Naive B cell (primary cell): ENCODE measurements at places on chromosomes 7 and 10.

DNA sequence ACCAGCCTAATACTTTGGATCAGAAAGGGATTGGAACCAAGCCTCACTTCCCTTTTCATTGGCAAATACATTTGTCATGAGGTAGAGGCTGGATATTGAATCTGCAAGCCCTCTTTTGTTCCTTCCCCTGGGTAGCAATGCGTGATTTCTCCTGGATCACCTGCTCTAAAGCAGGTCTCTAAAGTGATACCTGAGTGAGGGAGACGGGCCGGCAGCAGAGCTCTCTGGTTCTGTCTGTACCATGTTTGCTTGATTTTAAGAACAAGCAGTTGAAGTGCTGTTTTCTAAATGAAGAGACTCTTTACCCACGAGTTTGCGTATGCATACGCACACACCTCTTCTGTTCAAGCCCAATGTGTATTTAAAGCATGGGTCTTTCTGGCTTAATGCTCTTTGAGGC lies 41.1 kb downstream of the GARS1 start:
- no peak for DNase-seq

- peak; percentile 78 for DNase-seq
Measured at GRCh38 chr10:62527019-62527827, 153.1 kb downstream of the ZNF365 start.

DNA sequence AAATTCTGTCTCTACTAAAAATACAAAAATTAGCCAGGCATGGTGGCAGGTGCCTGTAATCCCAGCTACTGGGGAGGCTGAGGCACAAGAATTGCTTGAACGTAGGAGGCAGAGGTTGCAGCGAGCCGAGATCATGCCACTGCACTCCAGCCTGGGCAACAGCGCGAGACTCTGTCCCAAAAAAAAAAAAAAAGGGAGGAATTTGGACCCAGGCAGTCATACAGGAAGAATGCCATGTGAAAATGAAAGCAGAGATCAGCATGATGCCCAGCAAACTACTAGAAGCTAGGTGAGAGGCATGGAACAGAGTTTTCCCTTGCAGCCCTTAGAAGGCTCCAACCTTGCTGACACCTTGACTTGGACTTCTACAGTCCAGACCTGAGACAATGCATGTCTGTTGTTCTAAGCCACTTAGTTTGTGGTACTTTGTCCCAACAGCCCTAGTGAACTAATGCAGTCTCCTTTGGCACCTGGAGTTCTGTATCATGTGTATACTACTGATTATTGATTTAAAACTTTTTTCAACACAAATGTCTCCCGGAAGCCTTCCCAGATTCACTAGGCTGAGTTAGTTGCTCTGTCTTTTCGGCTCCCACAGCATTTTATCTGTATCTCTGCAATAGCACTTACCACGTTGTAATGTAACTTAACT lies 10.2 kb upstream of the BAG3 start:
- DNase-seq, result no peak

GRCh38 chr7:27148031-27148755 lies 619 bp upstream of the HOXA6 start:
- no peak for DNase-seq

GRCh38 chr7:136874393-136875032 lies 6.1 kb downstream of the CHRM2 start:
- DNase-seq, result no peak

DNA sequence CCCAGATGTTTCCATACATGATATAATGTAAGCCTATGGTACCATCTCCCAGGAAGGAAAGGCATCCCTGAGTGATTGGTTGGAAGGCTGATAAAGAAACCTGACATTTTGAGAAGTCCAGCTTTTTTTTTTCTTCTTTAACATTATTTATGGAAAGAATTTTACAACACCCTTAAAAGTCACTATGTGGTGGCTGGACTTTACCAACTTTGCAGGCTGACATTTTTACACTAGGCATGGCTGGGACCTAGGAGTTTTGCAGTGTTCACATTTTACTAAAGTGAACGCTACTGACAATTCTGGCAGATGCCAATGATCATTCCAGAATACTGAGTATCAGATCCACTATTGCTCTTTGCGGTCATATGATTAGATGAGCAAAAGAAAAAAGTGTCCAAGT lies 239.9 kb downstream of the GLI3 start:
- no peak for DNase-seq

DNA sequence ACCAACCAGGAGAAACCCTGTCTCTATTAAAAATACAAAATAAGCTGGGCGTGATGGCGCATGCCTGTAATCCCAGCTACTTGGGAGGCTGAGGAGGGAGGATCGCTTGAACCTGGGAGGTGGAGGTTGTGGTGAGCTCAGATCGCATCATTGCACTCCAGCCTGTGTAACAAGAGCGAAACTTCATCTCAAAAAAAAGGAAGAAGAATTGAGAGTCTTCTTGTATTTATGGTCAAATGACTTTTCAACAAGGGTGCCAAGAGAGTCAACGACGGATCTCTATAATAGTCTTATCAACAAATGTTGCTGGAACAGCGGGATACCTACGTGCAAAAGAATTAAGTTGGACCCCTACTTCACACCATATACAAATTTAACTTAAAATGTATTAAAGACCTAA lies 21.6 kb upstream of the JAZF1 start:
- peak; percentile 25 for DNase-seq

DNA sequence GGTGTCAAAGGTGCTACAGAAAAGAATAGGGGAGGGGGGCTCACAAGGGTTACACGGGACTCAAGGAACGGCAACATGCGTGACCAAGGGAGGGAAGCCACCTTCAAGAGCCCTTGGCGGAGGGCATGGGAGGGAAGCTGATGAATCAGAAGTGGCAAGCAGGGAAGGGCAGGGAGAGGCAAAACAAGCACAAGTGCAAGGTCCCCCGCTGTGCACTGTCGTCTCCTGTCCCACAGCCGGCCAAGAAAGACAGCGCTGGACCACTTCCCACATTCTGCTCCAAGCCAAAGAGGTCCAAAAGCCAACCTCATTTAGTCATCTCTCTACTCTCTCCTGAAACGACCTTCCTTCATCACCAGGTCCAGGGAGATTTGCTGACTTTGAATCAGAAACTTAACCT lies 102.7 kb downstream of the CALN1 start:
- DNase-seq, result no peak

DNA sequence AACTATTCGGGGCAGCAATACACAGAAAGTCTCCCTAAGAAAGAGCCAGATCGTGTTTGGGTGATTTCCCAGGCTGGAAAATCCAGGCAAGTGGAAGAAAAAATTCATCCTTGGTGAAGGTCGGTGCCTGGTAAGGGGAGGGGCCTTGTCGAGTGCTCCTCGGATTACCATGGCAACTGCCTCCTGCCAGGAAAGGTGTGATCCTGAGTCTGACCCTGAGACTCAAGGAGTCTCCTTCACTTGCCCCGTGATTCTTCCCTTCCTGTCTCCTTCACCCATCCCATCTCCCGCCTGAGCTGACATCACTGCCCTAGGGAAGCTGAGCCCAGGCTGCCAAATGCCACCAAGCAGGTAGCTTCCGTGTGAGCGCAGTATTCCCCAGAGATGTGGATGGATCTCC lies 112.2 kb downstream of the MYL10 start:
- no peak for DNase-seq

DNA sequence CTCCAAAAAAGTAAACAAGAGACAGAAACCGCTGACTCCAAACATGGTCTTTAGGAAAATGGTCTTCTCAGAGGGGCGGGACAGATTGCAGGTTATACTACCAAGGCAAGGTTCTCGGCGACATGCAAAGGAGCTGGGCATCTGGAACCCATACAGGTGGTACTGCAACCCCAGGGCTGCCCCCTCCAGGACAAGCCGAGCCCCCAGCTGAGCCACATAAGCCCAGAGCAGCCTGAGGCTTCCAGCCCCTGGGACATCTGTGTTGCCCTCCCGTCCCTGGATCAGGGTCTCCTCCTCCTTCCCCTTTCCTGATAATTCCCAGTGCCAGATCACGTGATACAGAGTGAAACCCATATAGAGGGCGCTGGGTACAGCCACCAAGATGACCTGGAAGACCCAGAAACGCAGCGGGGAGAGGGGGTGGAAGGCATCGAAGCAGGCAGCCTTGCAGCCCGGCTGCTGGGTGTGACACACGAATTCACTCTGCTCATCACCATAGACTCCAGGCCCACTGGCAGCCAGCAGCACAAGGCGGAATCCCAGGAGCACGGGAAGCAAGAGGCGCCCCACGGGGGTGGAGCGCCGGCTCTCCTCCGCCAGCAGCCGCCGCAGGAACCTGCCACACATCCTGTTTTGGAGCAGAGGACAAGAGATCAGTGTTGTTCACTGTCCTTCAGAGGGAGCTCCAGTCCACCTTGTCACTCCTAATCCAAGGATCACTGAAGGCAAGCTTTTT lies at the start of gene GJC3:
Gene GJC3, minus strand, starts transcription at position 627 of the 736 bp plus-strand sequence. Its CDS starts 0 bp downstream, at position 627.
- DNase-seq, result no peak

DNA sequence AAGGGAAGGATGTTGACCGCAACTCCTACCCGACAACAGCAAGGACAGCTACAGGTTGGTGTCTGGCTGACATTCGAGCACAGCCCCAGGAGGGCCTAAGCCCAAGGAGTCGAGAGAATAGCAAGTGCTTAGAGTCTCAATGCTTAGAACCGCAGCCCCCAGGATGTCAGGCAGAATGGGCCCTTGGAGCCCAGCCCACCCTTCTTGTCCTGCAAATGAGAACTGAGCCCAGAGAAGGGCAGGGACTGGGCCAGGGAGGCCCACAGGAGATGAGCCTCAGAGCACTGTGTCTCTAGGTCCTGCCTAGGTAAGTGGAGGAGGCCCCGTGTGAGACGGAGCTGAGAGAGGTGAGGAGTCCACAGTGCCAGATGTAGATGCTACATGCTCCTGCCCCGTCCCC lies 173.3 kb upstream of the ZMIZ1 start:
- DNase-seq, result no peak

DNA sequence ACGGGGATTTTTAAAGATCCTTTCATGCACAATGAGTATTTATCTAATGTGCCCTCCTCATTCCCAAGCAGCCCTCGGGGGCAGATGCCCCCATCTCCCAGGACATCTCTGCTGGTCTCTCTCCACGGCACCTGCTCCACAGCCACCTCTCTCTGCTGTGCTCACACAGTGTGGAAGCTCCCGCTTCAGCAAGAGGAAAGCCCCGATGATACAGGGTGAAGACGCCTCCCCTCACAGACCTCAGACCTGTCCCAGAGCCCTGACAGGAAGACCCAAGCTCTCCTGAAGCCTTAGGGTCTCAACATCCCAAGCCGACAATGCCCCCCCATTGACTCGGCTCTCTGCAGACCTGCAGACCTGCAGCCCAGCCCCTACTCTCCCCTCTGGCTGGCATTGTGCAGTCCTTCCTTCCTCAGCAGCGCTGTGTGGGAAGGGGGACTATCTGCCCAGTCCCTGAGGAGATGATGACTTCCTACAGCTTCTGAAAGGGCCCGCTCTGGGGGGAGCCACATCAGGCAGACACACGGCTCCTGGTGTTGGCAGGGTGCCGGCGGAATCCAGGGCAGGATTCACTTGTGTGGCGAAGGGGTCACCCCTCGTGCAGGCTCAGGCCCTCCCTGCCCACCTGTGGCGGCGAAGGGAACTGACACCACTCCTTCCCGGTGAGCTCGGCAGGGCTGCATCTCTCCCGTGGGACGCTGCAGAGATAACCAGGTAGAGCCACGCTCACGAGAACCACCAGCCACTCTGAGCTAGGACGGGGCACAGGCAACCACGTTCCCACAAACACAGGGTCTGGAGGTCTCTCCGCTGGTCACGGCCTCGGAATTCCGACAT lies 61.8 kb downstream of the PTPRN2 start:
- DNase-seq, result no peak

GRCh38 chr10:101961591-101962498 lies 94.1 kb downstream of the ARMH3 start:
- DNase-seq, result no peak

- DNase-seq, result no peak
Measured at GRCh38 chr10:21950566-21950965, 53.0 kb downstream of the DNAJC1 start.

DNA sequence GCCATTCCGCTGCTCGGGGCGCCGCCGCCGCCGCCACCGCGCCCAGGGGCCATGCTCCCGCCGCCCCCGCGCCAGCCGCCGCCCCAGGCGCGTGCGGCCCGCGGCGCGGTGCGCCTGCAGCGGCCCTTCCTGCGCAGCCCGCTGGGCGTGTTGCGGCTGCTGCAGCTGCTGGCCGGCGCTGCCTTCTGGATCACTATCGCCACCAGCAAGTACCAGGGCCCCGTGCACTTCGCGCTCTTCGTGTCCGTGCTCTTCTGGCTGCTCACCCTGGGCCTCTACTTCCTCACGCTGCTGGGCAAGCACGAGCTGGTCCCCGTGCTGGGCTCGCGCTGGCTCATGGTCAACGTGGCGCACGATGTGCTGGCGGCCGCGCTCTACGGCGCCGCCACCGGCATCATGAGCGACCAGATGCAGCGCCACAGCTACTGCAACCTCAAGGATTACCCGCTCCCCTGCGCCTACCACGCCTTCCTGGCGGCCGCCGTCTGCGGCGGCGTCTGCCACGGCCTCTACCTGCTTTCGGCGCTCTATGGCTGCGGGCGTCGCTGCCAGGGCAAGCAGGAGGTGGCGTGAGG lies 383 bp downstream of the MARVELD1 start:
- DNase-seq, result peak; percentile 54

DNA sequence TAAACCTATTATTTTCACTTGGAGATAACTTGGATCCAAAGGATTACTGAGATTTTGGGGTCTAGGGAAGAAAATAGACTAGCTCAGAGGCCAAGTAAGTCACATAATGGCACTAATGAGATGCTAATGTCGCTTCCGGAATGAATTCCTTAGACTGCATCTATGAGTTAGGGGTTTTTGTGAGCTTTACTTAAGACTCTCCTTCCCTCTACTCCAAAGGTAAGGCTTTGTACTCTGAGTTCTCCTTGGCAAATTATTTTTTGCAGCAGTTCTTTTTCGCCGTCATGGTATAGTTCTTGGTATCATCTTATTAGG lies 143.9 kb upstream of the KLF14 start:
- DNase-seq, result no peak

GRCh38 chr10:33869028-33869427 lies 534.6 kb upstream of the NRP1 start:
- no peak for DNase-seq

DNA sequence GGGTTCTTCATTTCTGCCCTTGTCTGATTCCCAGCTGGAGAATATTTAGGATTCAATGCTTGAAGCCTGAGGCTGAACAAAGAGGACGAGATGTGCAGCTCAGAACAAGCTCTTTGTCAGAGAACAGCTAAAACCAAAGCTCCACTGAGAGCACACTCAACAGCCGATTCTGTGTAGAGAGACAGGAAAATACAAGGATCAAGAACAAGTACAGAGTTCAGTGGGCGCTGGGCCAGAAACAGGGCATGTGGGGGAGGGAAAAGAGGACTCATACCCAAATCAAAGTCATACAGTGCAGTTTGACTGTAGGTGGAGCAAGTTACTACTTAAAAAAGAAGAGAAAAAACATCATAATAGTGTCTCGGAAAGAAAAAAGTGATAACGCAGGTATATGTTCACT lies at the start of gene AGMO:
Gene AGMO, minus strand, starts transcription at position 181 of the 400 bp plus-strand sequence.
- DNase-seq, result no peak

- no peak for DNase-seq
Measured at GRCh38 chr7:500521-501420, 18.9 kb downstream of the PDGFA start.

DNA sequence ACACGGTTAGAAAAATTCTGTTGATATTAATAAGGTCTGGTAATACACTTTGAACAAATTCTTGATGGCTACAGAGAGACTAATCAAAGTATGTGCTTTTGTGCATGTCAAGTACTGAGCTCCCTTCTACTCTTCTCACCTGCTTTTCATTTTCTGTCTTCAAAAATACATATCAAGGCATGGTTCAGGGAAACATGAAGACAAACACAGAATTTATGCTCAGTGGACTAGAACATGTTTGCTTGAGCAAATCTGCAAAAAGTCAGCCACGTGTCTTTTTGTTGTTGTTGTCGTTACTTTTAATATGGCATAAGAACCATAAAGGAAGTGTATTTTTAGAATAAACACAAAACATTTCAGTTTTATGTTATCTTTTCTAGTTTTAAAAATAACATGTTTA lies 21.9 kb downstream of the CDK13 start:
- no peak for DNase-seq

- DNase-seq, result peak; percentile 3
Measured at GRCh38 chr10:114767101-114767985, 54.2 kb upstream of the FHIP2A start.
